Suppressor macrophage treated with lipopolysaccharide for 4 hours (primary cell): ENCODE measurements at places on chromosomes 11 and 22.

GRCh38 chr11:1307163-1307870, 2.1 kb downstream of the TOLLIP start:
- peak; percentile 61 for DNase-seq

GRCh38 chr11:2789791-2790567, 90.2 kb upstream of the KCNQ1OT1 start:
- DNase-seq: no peak

GRCh38 chr11:44607987-44608386, 42.5 kb downstream of the CD82 start:
- no peak for DNase-seq

GRCh38 chr11:10743354-10744000, 7.6 kb upstream of the CTR9 start:
- DNase-seq: no peak

GRCh38 chr11:1202776-1203504, 19.9 kb upstream of the MUC5B start:
- peak; percentile 61 for DNase-seq

DNA sequence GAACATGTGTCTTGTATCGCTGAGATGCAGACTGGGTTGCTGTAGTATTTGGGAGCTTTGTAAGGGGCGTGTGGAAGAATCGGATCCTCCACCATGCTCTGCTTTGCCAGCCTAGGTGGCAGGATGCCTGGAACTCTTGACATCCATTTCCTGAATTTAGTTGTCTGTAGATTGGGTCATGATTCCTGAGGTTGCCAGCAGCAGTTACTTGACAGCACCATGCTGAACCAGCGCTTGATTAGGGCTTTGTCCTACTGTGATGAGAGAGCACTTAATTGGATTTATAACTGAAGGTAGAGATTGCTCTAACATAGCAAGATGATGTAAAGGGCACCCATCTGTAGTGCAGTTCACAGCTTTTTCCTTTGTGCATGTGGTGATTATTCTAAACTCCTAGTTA, 75.6 kb upstream of the HORMAD2 start:
- DNase-seq: no peak

DNA sequence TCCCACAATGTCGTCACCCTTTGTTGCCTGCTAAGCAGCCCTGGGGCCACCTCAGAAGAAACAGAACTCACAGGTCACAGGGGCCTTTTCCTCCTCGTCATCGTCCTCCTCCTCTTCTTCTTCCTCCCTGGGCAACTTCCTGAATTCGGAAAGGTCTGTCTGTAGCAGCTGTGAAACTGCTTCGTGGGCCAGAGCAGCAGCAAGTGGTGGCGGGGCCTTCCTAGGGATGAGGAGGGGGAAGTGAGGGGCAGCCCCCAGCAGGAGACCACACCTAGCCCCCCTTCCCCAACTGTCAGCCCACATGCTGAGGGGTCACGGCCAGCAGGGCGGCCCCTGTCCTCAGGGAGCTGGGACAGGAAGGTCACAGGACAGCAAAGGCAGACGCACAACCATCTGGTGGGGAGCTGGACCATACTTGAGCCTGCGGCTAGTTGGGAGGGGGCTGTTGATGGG, 13.2 kb downstream of the PPM1F start:
- peak; percentile 73 for DNase-seq

DNA sequence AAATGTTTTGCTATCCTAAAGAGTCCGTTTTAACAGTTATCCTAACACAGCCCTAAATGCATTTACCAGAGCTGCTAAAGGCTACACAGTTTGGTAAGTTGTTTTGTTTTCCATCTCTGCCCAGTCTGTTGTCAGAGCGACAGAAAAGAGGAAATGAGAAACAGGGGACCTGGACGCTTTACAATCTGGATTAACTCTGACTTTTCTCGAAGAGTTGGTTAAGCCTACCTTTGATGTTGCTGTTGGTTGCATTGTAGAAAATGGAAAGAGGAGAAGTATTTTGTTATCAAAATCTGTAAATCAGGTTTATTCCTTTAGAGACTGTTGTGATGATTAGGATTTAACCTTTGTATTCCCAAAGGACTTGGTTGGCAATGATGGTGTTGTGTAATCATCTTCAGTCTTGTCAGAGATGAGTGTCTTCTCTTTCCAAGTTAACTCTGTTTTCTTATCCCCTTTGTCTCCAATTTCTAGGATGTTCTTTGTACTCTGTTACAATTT, 481 bp downstream of the ANGPTL5 start:
- peak; percentile 47 for DNase-seq
